Activated naive CD4-positive, alpha-beta T cell treated with anti-CD3 and anti-CD28 coated beads, Interleukin-2, amount 50 U/mL, for 16 hours (primary cell): ENCODE measurements at places on chromosomes 6 and 20.
A peak's percentile ranks its signal among the peaks of the same experiment; 100 is the strongest.

DNA sequence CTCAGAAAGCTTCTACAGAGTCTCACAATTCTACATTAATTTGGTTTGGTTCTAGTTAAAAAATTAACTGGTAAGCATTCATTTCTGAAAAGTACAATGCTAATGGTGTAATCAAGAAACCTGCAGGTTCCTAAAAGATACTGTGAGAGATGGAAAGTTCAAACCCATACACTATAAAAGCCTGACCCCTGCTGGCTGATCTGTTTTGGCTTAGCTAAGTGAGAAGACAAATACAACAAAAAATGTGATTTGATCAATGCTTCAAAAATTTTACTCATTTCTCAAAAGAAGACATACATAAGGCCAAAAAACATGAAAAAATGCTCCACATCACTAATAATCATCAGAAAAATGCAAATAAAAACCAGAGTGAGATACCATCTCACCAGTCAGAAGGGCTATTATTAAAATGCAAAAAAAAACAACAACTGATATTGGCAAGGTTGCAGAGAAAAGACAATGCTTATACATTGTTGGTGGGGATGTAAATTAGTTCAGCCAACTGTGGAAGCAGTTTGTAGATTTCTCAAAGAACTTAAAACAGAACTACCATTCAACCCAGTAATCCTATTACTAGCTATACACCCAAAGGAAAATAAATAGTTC lies 102.8 kb downstream of the MOXD1 start:
- peak; percentile 13 for DNase-seq

- DNase-seq, result no peak
Observed at GRCh38 chr20:33945391-33946081, 48.2 kb upstream of the RALY start.

DNA sequence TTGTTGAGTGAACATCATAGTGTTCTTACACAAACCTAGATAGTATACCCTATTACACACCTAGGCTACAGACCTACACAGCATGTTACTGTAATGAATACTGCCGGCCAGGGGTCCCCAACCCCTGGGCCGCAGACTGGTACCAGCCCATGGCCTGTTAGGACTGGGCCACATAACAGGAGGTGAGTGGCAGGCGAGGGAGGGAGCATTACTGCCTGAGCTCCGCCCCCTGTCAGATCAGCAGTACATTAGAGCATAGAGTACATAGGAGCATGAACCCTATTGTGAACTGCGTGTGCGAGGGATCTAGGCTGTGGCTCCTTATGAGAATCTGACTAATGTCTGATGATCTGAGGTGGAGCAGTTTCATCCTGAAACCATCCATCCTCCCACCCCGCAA lies 126.3 kb downstream of the PRND start:
- no peak for DNase-seq

GRCh38 chr6:33850296-33850695 lies 46.5 kb upstream of the MLN start:
- no peak for DNase-seq
